ENCODE measurements at places on chromosomes 3 and 15. TPM values are rescaled to one million over a fixed set of nuclear protein-coding genes. Genes with fewer than 3 reads are reported as not detected.

Gene EPB42
- not detected for total RNA-seq

Gene PLSCR5
- total RNA-seq = not detected

Gene SLC25A20
- total RNA-seq = 15.6 TPM

Gene UBAP1L
- 6.3 TPM for total RNA-seq

Gene MNS1
- total RNA-seq = 0.86 TPM

Gene IGSF11
- not detected for total RNA-seq

DNA sequence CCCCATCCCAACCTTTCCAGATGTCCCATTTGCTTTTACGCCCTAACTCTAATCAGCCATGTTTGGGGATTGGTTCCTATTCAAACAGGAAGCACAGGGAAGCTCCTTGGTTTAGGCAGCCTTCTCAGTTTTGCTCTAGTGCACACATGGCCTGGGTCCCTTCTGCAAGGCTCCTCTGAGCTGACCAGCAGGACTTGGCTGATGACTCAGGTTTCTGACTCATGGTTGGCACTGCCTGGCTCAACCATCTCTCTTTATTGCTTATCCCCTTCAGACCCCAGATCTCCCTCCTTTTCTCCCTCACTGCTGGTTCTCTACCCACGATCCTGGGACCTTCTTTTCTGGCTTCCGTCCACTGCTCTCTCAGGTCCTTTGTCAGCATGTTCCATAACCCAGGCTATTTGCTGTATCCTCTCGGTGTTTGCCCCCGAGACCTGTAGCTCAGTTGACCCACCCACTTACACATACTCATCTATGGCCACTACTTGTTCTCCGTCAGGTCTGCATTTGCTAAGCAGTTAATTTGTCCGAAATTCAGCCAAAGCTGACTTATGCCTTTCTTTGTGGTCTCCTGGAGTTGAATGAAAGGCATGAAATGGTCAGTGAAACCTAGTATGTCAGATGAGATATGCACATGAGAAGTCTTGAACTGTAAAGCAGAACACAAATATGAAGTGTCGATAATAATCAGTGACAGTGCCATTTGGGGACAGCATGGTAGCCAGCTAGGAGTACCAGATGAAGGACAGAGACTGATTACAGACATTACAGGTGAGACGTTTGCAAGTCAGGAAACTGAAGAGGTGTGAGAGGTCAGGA, 323.5 kb upstream of the ROPN1 start:
- H3K36me3 ChIP-seq = no peaks in the 10 kb centered on the region
- no peaks in the 10 kb centered on the region for H3K4me1 ChIP-seq
- H3K27me3 ChIP-seq = no peaks in the 10 kb centered on the region

GRCh38 chr3:127035677-127036076, 52.8 kb downstream of the PLXNA1 start:
- H3K36me3 ChIP-seq = no peaks in the 10 kb centered on the region
- no peak overlapping the region for H3K4me3 ChIP-seq
- H3K27me3 ChIP-seq = no peaks in the 10 kb centered on the region
- DNase-seq = no peak
- no peaks in the 10 kb centered on the region for H3K4me1 ChIP-seq

- H3K27ac ChIP-seq = no peak overlapping the region
- no peaks in the 10 kb centered on the region for H3K4me1 ChIP-seq
- no peaks in the 10 kb centered on the region for H3K36me3 ChIP-seq
- no peak for DNase-seq
- H3K4me3 ChIP-seq = no peak overlapping the region
- peaks cover 39% of the 10 kb centered on the region for H3K27me3 ChIP-seq
Measured at GRCh38 chr15:68550004-68550403, 28.8 kb upstream of the CORO2B start.

DNA sequence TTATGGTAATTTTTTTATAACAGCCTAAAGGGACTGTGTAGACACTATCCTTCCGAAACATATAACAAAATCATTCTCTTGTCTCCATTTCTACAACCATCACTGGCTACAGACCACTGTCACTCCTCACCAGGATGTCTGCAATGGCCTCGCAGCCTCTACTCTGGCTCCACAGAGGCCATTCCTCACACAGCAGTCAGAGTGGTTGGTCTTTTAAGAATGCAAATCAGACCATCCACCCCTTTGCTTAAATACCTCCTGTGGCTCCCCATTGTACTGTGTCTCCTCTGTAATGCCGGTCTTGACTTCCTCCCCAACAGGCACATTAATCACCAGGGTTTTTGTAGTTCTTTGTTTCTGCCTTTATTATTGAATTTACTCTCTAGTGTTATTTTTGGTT, 344.8 kb downstream of the ERC2 start:
- no peak for DNase-seq
- H3K27ac ChIP-seq = no peak overlapping the region
- H3K4me3 ChIP-seq = no peak overlapping the region

GRCh38 chr3:29415482-29416223, 134.8 kb downstream of the RBMS3 start:
- no peaks in the 10 kb centered on the region for H3K36me3 ChIP-seq
- no peaks in the 10 kb centered on the region for H3K4me1 ChIP-seq
- H3K4me3 ChIP-seq = no peak overlapping the region
- no peaks in the 10 kb centered on the region for H3K27me3 ChIP-seq
- no peak for DNase-seq

All from activated CD4-positive, alpha-beta T cell treated with anti-CD3 and anti-CD28 coated beads, Interleukin-2, amount 10 ng/mL, durations not matched to agents 24 days and 14 days (primary cell).